Skeletal muscle cell (primary cell): ENCODE measurements at places on chromosomes 6 and 20.

- no peak for DNase-seq
Measured at GRCh38 chr20:58694241-58695083, 1.9 kb downstream of the NPEPL1 start.

GRCh38 chr6:3876101-3876500, 26.9 kb downstream of the FAM50B start:
- DNase-seq, result peak; percentile 76

DNA sequence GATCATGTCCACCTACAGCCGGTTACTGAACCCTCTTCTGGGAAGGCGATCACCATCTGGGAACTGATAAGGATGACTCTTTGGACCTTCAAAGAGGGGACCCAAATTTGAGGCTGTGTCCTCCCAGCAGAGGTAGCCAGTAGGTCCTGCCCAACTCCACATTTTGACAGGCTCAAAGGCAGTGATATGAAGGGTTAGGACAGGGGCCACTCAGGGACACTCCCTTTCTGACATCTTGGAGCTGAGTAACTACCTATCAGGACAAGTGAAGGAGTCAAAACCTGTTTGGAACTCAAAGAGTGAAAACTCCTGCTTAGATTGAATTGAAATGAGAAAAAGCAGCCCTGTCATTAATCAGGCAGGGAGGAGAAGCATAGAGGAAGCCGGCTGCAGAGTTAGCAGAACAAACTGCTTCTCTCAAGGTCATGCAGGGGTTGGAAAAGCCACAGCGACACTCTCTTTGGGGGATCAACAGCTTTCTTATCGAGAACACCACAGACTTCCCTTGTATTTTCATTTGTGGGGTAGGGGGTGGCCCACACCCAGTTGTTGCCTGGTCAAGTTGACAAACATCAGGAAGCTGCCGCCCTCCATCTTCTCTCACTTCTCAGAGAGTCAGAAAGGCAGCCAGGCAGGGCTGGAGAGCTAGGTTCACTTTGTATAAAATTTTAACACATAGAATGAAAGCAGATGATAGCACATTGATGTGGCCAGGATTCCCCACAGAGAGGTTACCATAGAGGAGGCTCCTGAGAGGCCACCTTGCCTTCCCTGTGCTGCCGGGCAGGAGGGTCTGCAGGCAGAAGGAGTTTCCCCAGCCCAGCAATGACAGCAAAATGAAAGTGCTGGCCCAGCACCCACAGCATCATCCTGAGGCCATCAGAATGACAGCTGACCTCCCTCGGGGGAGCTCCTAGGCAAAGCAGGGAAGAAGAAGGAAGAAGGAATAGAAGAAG, 47.6 kb downstream of the AGPAT4 start:
- no peak for DNase-seq

DNA sequence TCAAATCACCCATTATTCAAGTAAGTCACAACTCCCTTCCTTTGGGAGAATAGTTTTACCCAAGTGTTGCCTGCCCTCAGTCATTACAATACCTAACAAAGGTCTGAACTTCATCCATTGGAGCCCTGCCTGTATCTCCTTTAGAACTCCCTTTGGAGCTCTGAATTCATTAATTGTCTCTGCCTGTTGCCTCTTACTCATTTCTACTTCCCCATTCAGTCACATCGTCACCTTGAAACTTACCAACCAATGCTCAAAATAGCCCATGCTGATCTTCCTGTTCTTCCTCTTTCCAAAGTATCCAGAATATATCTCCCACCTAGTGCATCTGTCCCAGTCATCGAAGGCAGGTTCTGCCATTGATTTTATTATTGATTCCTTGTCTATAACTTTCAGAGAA, 120.7 kb upstream of the ADGRF1 start:
- no peak for DNase-seq

DNA sequence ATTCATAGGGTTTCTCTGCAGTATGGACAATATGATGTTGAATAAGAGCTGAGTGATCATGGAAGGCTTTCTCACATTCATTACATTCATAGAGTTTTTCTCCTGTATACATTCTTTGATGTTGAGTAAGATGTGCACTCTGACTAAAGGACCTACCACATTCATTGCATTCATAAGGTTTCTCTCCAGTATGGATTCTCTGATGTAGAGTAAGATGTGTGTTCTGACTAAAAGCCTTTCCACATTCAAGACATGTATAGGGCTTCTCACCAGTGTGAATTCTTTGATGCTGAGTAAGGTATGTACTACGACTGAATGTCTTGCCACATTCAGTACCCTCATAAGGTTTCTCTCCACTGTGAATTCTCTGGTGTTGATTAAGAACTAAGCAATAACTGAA, 29.3 kb upstream of the ZNF391 start:
- DNase-seq, result no peak

- no peak for DNase-seq
Measured at GRCh38 chr6:100761841-100762240, 119.3 kb downstream of the ASCC3 start.

DNA sequence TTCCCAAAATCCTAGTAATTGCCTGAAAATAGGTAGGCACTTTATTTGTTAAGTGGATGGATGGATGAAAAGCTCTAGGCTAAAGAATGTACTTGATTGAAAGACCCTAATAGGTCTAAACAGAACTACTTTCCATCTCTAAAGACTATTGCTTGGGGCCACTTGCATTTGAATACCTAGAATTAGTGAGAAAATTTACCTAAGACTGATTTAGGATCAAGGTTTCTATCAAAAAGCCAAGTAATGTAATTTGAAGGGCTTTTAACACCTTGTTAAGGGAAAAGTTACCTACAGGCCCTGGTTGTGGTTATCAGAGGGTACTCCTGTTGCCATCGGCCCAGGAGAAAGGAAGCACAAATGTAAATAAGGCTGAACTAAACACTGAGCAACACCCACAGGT, 580.7 kb downstream of the LMBRD1 start:
- DNase-seq, result no peak

GRCh38 chr6:79737172-79737571, 106.0 kb downstream of the SH3BGRL2 start:
- DNase-seq, result no peak
